Activated CD8-positive, alpha-beta memory T cell treated with anti-CD3 and anti-CD28 coated beads for 1 hour (primary cell): ENCODE measurements at places on chromosomes 1 and 21.

- no peak for DNase-seq
Measured at GRCh38 chr1:3483380-3483779, 28.9 kb downstream of the ARHGEF16 start.

DNA sequence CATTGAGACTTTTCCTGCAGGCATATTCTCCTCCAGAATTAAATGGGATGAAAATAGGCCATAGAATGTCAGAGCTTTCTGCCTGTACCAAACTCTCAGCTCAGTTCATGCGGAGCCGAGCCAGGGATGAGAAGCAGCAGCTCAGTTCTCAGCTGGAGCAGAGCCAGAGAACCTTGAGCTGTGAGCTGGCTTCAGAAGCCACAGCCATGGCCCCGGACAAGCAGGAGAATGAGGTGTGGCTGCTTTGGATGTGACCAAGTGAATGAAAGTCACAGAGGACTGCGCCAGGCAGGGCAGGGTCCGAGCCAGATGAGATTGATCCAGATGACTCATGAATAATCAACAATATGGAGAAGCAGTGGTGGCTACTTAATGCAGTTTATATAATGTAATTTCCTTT lies 633.8 kb downstream of the NCAM2 start:
- DNase-seq: no peak

- DNase-seq: no peak
Measured at GRCh38 chr1:48807554-48808260, 31.0 kb upstream of the BEND5 start.

GRCh38 chr1:36095760-36096405 lies 7.2 kb downstream of the ADPRS start:
- DNase-seq: no peak
